ENCODE measurements at places on chromosomes 2 and 18.

DNA sequence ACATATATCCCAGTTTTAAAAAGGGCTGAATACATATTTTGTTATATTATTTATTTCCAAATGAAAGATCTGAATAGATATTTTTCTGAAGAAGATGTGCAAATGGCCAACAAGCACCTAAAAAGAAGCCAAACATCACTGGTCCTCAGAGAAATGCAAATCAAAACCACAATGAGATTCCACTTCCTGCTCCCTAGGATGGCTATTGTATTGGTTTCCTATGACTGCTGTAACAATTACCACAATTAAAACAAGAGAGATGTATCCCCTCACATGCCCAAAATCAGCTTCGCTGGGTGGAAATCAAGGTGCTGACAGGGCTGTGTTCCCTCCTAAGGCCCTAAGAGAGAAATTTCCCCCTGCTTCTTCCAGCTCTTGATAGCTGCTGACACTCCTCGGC, 23.2 kb downstream of the ABCB11 start:
- no peak for DNase-seq

- no peak for DNase-seq
These were observed 49.1 kb downstream of the DLGAP1 start for GRCh38 chr18:4405965-4406364.

- no peak for DNase-seq
These were observed 16.7 kb downstream of the L3MBTL4 start for GRCh38 chr18:6397931-6398566.

GRCh38 chr2:65710779-65711295, 278.4 kb upstream of the SPRED2 start:
- no peak for DNase-seq

DNA sequence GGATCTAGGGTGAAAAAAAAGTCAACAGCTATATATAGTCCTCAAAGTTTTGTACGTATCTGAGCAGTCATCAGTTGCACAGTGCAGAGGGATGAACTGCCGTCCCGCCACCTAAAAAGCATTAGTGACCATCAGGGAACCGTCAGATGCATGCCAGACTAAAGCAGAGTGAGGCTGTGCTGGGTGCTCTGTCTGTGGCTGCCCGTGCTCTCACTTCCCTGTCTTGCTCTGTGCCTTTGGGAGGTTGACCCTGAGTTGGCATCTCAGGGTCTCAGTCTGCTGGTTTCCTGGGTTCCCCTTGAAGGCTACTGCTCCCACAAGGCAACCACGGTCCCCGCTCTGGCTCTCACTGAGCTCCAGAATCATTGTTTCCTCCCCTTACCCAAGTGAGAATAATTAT, 11.1 kb downstream of the CLUL1 start:
- DNase-seq: no peak

GRCh38 chr18:35153609-35154272, 87.1 kb upstream of the ZNF397 start:
- DNase-seq: peak; percentile 79

DNA sequence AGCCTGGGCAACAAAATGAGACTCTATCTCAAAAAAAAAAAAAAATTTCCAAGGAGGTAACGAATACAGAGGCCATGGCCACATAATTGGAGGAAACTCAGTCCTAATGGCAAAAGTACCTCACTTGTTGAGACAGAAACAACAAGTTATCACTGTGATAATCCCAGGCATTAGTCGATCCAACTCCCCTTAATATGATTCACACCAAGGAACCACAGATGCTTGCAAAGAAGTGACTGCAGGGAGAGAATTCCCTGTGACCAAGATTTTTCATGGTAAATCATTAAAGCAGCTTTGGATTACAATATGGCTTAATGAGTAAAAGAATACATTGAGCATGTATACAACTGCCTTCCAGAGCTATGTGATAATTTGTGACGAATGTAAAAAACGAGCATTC, 80.4 kb upstream of the RNU4ATAC start:
- DNase-seq: no peak

DNA sequence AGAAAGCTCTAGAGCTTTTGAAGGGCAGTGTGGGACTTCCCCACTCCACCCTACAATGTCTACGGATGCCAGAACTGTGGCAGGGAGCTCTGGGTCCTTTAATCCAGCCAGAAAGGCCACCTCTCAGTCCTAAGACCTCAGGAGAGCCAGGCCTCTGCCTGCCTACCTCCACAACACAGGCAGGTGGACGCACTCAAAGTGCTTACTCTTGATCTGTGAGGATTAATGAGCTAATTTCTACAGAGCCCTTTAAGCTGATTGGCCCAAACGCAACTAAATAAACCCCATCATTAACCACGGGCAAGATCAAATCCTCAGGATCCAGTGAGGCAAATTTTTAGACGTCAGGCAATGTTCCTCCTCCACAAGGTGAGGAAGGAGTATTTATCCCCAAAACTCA, 8.1 kb downstream of the STK39 start:
- DNase-seq: no peak
